ENCODE measurements at places on chromosomes 16 and 17. TPM values are rescaled to one million over a fixed set of nuclear protein-coding genes. Genes with fewer than 3 reads are reported as not detected.

GRCh38 chr16:66652661-66653360 lies 43.7 kb downstream of the CMTM4 start:
- no peak overlapping the region for H3K4me3 ChIP-seq
- H3K27ac ChIP-seq = no peak overlapping the region
- no peaks in the 10 kb centered on the region for H3K36me3 ChIP-seq
- peaks cover 7% of the 10 kb centered on the region for H3K27me3 ChIP-seq
- H3K4me1 ChIP-seq = peaks cover 8% of the 10 kb centered on the region

- DNase-seq = no peak
- H3K27me3 ChIP-seq = no peaks in the 10 kb centered on the region
- H3K36me3 ChIP-seq = no peaks in the 10 kb centered on the region
- H3K27ac ChIP-seq = no peak overlapping the region
- H3K4me1 ChIP-seq = no peaks in the 10 kb centered on the region
Observed at GRCh38 chr17:65360961-65361552, 200.4 kb downstream of the AXIN2 start.

GRCh38 chr16:85055493-85056210 lies 28.1 kb downstream of the KIAA0513 start:
- no peaks in the 10 kb centered on the region for H3K36me3 ChIP-seq
- peaks cover 22% of the 10 kb centered on the region for H3K4me1 ChIP-seq
- DNase-seq = peak; percentile 88
- H3K27ac ChIP-seq = peak overlapping the region; percentile 57
- peak overlapping the region; percentile 80 for H3K4me3 ChIP-seq

GRCh38 chr17:78544881-78545755 lies 32.1 kb downstream of the DNAH17 start:
- DNase-seq = no peak
- H3K4me1 ChIP-seq = no peaks in the 10 kb centered on the region
- H3K36me3 ChIP-seq = no peaks in the 10 kb centered on the region
- H3K4me3 ChIP-seq = no peak overlapping the region

DNA sequence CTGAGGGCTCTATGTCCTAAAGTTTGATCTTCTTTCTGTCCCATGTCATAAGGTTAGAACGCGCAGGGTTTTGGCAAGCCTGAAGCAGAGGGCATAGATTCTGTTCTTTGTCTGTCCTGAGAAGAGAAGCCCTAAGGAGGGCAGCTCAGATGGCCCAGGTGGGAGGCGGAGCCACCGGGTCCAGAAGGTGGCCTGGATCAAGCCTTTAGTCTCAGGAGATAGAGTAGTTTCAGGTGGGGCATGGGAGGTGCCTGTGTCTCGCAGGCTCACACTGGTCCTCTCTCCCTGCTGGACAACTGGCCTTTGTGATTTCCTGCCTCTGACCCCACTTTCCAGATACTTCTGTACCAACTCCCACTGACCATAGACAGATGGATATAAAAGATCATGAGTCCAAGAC lies 44.2 kb upstream of the DNAJA2 start:
- no peak for DNase-seq
- H3K27ac ChIP-seq = no peak overlapping the region
- H3K4me1 ChIP-seq = peaks cover 5% of the 10 kb centered on the region
- H3K4me3 ChIP-seq = no peak overlapping the region
- H3K27me3 ChIP-seq = no peaks in the 10 kb centered on the region

DNA sequence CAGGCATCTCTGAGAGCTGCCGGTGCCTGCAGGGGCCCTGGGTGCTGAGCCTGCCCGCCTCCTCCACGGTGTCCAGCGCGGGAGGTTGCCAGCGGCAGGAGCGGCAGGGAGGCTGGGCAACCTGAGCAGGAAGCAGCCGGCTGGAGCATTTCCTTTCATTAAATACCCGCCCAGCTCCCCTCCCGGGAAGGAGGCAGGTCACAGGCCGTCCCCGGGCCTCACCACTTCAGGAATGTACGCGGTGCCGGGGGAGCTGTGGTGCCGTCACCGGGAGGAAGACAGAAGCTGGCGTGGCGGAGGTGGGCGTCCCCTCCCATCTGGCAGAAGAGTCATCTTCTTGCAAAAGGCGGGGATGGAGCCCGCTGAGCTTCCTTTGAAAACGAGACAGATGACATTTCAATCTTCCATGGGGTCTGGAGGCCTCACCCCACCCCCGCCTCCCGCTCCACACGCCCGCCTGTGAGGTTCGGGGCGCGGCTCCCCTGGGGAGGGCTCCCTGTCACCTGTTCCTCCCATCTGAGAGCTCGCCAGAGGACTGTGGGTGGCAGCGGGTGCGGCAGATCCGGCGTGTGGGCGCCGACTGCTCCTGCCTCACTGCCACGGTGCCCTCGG lies 16.0 kb downstream of the SOX8 start:
- peak overlapping the region; percentile 55 for H3K27ac ChIP-seq
- peak overlapping the region; percentile 19 for H3K4me3 ChIP-seq
- DNase-seq = peak; percentile 19
- H3K4me1 ChIP-seq = peaks cover 27% of the 10 kb centered on the region
- H3K36me3 ChIP-seq = no peaks in the 10 kb centered on the region

DNA sequence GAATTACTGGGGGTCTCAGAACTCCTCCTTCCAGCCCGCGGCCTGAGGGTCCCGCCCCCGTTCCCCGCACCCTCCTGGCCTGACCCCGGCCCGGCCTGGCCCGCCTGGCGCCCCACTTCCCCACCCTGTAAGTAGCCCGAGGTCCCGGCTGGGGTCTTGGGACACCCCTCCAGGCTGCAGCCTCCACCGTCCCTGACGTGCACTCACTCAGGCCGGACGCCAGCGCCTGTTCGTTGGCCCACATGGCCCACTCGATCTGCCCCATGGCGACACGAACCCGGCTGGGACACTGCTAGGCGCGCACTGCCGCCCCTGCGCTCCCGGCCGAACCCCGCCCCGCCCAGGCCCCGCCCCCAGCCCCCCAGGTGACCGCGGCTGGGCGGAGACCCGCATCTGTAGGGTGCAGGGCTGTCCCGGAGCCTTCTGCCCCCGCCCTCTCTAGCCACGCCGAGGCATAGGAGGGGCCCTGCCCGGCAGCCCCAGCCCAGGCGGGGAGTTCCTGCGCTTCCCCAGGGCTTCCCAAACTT lies at the start of gene CYBA:
Gene CYBA, minus strand, starts transcription at position 305 of the 527 bp plus-strand sequence. Its CDS starts 40 bp downstream, at position 265.
- peak within 1 kb of the TSS; percentile 67 for H3K4me3 ChIP-seq
- peaks cover 44% of the 10 kb centered on the region for H3K4me1 ChIP-seq
- peak within 1 kb of the TSS; percentile 92 for H3K27ac ChIP-seq
- peak; percentile 77 for DNase-seq

GRCh38 chr17:48492401-48493298 lies 38.2 kb downstream of the HOXB1 start:
- peak; percentile 52 for DNase-seq
- no peaks in the 10 kb centered on the region for H3K36me3 ChIP-seq
- H3K27me3 ChIP-seq = no peaks in the 10 kb centered on the region
- peaks cover 22% of the 10 kb centered on the region for H3K4me1 ChIP-seq
- H3K4me3 ChIP-seq = peak overlapping the region; percentile 50

DNA sequence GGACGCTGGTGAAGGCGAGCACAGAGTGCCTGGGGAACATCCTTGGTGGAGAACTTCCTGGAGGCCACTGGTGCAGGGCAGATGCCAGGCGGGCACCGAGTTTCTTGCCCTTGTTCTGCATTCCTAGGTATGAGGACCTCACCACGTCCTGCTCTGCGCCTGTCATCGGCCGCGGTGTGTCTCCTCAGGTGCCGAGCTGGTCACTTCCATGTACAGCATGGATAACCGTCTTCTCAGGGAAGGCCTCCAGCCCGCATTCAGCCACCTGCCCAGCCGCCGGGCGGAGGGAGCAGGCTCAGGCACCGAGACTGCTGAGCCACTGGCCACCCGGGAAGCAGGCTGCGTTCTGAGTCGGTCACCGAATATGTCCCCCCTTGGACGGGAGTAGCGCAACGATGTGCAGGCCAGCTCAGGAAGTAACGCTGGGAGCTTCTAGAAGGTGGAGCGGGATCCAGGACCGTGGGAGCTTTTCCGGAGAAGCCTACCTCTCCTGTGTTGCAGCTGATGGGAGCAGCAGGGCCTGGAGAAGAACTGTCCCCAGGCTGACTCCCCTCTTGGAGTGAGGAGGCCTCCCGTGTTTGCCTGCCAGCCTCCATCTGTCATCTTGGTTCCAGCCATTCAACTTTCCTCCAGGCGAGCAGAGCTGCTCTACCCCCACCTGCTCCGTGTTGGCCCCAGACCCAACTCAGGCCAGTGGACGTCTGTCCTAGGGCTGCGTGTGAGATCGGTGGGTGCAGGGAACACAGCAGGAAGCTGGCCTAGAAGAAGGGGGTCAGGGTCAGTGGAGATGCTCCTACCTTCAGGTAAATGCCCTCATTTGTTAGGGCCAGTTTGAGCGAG lies 2.1 kb upstream of the BAIAP2 start:
- no peak overlapping the region for H3K27ac ChIP-seq
- no peaks in the 10 kb centered on the region for H3K36me3 ChIP-seq
- no peak for DNase-seq
- no peaks in the 10 kb centered on the region for H3K27me3 ChIP-seq

DNA sequence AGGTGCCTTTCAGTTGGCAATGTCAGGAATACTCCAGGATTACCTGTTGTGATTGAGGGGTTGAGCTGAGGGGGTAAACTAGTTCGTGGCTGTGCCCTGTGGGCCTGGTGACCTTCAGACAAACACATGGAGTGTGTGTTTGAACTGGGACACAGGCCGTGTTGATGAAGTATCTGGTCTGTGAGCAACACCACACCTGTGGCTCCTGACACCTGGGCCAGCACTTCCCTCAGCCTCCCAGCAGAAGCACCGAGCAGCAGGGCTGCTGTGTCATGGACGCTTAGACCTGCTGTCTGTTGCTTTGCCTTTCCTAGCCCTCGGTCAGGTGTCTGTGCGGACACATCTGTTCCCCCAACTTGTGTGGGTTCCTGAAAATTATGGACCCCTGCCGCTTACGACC lies 82.9 kb downstream of the KSR1 start:
- H3K4me1 ChIP-seq = peaks cover 7% of the 10 kb centered on the region
- no peaks in the 10 kb centered on the region for H3K27me3 ChIP-seq
- H3K27ac ChIP-seq = no peak overlapping the region
- no peak overlapping the region for H3K4me3 ChIP-seq

DNA sequence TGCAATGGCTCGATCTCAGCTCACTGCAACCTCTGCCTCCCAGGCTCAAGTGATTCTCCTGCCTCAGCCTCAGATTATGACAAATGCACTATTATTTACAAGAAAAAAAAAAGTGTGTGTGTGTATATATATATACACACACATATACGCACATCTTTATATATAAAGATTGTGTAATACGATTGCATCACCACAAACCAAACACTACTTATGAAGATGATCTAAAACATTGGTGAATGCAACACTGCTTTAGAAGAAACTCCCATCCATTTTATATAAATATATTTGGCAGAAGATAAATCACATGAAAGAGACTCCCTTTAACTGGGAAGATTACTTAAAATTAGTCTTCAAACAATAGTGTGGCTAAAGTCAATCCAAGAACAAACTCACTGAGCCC lies 96.7 kb downstream of the SYCE1L start:
- H3K4me1 ChIP-seq = no peaks in the 10 kb centered on the region
- no peaks in the 10 kb centered on the region for H3K36me3 ChIP-seq
- no peak for DNase-seq
- peaks cover 3% of the 10 kb centered on the region for H3K27me3 ChIP-seq
- H3K4me3 ChIP-seq = no peak overlapping the region

- H3K4me1 ChIP-seq = peaks cover 20% of the 10 kb centered on the region
- no peaks in the 10 kb centered on the region for H3K27me3 ChIP-seq
- no peak overlapping the region for H3K27ac ChIP-seq
- no peak for DNase-seq
- peaks cover 32% of the 10 kb centered on the region for H3K36me3 ChIP-seq
- H3K4me3 ChIP-seq = no peak overlapping the region
Observed at GRCh38 chr16:21614896-21615295, 15.5 kb downstream of the METTL9 start.

Gene ARHGAP44
- total RNA-seq = not detected

Gene SLC12A3
- total RNA-seq = not detected

Gene NLGN2
- total RNA-seq = 3.6 TPM

Gene ETV4
- not detected for total RNA-seq

Gene DPEP3
- 0.44 TPM for total RNA-seq

Gene FGF11
- total RNA-seq = 3.3 TPM

Gene DHRS7C
- total RNA-seq = not detected

Gene CISD3
- 8.7 TPM for total RNA-seq

Gene RNPS1
- 189 TPM for total RNA-seq

Gene TBC1D3D
- total RNA-seq = 7.4 TPM

Gene SLC22A31
- total RNA-seq = not detected

Gene RCVRN
- not detected for total RNA-seq

Gene MT1F
- 6.8 TPM for total RNA-seq

Measured in CD4-positive, CD25-positive, alpha-beta regulatory T cell (primary cell).